ENCODE measurements at places on chromosomes 11 and 22.
A peak's percentile ranks its signal among the peaks of the same experiment; 100 is the strongest.

- DNase-seq = no peak
These were observed 17.8 kb downstream of the MYO18B start for GRCh38 chr22:25759825-25760231.

DNA sequence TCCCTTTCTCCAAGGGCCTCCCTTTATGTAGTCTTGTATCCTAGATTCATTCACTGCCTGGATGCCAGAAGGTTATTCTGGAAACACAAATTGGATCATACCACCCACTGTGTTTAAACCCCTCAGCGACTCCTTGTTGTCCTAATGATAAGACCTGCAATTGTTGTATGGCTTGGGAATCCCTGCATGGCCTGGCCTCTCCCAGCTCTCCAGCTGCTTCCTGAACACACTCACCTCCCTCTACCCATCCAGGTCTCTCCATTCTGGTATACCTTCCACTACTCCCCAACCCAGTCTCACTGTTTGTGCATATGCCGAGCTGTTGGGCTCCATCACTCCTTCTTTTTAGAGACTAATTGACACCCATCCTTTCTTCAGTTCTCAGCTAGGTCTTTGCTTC is 124.3 kb upstream of the ALX4 start:
- DNase-seq = no peak

DNA sequence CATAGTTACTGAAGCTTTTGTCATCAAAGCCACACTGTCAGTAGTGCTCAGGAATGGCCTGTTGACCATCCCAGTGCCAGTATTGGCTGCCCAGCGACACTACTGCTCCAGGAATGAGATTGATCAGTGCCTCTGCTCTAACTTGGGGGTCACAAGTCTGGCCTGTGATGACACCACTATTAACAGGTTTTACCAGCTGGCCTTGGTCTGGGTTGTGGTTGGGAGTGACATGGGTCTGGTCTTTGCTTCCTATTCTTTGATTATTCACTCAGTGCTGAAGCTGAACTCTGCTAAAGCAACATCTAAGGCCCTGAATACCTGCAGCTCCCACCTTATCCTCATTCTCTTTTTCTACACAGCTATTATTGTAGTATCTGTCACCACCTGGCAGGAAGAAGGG is 21.5 kb downstream of the OR56B4 start:
- no peak for DNase-seq

GRCh38 chr11:44766972-44767278 is 40.2 kb downstream of the TSPAN18 start:
- no peak for DNase-seq

GRCh38 chr11:47415949-47416472 is 7.6 kb downstream of the SLC39A13 start:
- DNase-seq = no peak

GRCh38 chr11:35629914-35630313 is 11.7 kb downstream of the FJX1 start:
- DNase-seq = no peak

- no peak for DNase-seq
These were observed 36.3 kb upstream of the CBX7 start for GRCh38 chr22:39188809-39189208.

- no peak for DNase-seq
These were observed 626.5 kb upstream of the CHORDC1 start for GRCh38 chr11:90849312-90849711.

- no peak for DNase-seq
These were observed 537.0 kb downstream of the BRD1 start for GRCh38 chr22:49290711-49291110.

- no peak for DNase-seq
These were observed 953 bp upstream of the PACS1 start for GRCh38 chr11:66068923-66069714.

- DNase-seq = no peak
These were observed 24.8 kb upstream of the ADORA2A start for GRCh38 chr22:24402460-24403192.

DNA sequence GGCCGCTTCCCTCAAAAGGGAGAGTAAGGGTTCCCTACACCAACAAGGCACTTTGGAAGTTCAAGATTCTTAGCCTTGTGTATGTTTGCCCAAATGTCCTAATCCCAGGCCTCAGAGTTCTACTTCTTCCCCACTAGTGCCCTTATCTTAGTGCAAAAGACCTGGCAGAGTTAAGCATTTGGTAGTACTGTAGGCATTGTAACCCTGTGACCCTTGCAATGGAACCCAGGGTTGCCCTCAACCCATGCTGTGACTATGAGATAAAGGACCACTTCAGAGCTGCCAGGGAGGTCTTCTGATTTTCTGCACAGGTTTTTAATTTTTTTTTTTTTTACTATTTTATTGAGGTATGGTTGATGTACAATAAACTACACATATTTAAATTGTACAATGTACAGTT is 65.1 kb downstream of the C11orf65 start:
- no peak for DNase-seq

- DNase-seq = no peak
These were observed 1.5 kb upstream of the SF3B2 start for GRCh38 chr11:66050581-66051231.

- no peak for DNase-seq
These were observed 20.1 kb upstream of the NNMT start for GRCh38 chr11:114276077-114276476.

- no peak for DNase-seq
These were observed 14.1 kb downstream of the CSDC2 start for GRCh38 chr22:41574847-41575381.

DNA sequence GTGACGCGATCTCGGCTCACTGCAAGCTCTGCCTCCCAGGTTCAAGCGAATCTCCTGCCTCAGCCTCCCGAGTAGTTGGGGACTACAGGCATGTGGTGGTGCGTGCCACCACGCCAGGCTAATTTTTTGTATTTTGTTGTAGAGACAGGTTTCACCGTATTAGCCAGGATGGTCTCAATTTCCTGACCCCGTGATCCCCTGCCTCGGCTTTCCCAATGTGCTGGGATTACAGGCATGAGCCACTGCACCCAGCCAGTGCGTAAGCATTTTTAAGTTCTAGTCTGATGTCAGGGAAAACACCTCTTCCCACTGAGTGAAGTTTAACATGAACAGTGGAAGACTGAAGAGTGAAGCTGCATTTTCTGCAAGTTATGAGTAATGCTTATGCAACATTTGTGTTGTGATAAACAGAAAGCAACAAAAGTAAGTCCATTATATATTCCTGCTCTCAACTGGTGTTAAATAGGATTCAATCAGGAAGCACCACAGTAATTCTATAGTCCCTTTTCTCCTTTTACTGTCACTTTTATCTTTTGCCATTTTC is 1219.8 kb upstream of the RAG2 start:
- DNase-seq = no peak

DNA sequence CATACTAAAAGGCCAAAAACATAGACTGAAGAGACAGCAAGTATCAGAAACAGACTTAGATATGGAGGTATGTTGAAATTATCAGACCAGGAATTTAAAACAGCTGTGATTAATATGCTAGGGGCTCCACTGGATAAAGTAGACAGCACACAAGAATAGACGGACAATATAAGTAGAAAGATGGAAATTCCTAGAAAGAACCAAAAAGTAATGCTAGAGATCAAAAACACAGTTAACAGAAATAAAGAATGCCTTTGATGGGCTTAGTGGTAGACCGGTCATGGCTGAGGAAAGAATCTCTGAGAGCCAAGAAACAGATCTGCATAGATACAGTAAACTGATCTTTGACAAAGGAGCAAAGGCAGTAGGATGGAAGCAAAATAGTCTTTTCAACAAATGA is 250.2 kb downstream of the SWAP70 start:
- DNase-seq = no peak

DNA sequence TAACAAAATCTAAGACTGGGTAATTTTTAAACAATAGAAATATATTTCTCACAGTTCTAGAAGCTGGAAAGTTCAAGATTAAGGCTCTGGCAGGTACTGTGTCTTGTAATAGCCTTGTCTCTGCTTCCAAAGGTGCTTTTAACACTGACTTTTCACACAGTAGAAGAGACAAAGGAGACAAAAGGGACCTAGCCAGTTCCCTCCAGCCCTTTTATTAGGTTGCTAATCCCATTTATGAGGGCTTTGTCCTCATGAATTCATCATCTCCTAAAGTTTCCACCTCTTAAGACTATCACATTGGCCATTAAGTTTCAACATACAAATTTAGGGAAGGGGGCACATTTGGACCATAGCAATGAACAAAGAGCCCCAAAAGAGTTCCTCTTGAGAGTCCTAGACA is 40.7 kb downstream of the FAM181B start:
- no peak for DNase-seq

DNA sequence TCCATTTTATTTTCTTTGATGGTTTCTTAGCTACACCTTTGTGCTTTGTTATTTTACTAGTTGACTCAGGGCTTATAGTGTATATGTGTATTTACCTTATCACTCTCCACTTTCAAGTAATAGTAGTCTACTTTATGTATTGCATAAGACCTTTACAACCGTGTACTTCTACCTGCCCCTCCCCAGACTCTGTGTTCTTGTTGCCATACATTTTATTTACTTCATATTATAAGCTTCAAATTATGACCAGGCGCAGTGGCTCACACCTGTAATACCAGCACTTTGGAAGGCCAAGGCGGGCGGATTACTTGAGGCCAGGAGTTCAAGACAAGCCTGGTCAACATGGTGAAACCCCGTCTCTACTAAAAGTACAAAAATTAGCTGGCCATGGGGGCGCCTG is 28.2 kb upstream of the CTSD start:
- DNase-seq = no peak

GRCh38 chr11:36306888-36307287 is 10.8 kb downstream of the PRR5L start:
- DNase-seq = peak; percentile 25

GRCh38 chr11:111209543-111210355 is 35.8 kb upstream of the POU2AF2 start:
- no peak for DNase-seq

- no peak for DNase-seq
These were observed 71.4 kb downstream of the SLC1A2 start for GRCh38 chr11:35347921-35348331.

- peak; percentile 11 for DNase-seq
These were observed 84.7 kb downstream of the TTC28 start for GRCh38 chr22:28594797-28595462.

DNA sequence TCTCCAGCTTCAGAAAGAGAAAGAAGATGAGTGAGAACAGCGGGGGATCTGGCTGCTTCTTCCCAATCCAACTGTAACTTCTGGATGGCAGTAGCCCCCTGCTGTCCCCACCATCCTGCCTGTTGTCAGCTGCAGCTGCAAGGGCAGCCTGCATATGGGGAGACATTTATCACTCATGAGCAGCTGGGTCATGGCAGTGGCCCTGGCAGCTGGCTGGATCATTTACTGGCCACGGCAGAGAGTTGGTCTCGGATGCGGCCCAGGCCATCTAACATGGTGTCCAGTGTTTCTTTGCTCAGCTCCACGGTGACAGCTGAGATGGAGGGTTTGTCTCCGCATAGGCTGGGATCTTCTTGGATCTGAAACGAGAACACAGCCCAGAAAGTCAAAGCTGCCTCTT is 14.8 kb downstream of the COMMD9 start:
- no peak for DNase-seq

DNA sequence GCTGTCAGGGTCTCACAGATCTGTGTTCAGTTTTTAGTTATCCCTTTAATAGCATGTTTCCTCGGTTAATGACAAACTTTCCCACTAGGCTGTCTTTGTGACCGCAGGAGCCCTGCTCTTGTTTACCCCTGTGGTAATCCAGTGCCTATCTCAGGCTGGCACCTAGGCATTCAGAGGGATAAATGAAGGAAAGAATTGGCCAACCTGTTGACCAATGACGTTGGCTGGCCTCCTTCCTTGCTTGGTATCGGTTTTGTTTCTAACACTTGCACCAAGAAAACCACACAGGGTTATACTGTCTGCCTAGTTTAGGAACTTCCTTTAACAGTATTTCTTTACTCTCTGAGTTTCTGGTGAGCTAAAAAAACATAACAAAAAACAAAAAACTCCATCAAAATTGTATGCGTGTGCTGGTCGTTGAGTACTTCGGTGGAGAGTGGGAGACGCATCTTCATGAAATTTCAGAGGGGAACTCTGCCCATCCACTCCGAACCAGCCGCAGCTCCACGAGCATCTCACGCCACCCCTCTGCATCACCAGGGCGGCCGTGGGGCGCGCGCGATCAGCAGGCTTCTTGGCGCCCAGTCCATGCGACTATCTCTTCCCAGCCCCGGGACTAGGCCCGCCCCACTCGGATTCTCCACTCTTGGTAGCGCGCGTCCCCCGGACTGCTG is 563 bp upstream of the ENDOD1 start:
- no peak for DNase-seq

DNA sequence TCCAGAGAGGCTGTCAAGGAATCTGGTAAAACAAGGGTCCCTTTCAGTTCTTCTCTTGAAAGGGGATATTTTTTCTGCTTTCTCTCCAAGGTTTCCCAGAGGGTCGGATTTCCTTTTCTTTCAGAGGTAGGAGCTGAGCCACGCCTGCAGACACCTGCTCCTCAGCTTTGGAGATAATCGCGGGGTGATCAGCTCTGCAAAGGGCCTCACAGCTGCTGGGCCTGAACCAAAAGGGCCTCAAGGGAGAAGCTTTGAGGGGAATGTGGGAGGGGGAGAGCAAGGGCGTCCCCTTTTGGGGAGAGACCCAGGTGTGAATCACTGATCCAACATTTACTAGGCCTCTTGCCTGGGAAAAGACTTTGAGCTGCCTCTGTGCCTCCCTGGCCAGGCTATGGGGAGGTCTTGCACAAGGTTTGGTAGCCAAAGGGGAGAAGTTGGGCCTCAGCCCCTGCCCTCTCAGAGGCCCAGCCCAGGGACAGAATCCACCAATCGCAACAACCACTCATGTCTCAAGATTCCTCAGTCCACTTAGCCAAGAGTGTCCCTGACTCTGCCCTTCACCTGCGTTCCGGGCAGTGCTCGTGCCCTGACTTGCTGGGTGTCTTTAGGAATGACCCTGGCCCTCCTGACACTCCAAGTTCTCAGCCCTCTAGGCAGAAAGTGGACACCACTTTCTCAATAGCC is 14.0 kb upstream of the TP53I11 start:
- DNase-seq = no peak

- DNase-seq = no peak
These were observed 39.3 kb upstream of the PTPRJ start for GRCh38 chr11:47940904-47941649.

DNA sequence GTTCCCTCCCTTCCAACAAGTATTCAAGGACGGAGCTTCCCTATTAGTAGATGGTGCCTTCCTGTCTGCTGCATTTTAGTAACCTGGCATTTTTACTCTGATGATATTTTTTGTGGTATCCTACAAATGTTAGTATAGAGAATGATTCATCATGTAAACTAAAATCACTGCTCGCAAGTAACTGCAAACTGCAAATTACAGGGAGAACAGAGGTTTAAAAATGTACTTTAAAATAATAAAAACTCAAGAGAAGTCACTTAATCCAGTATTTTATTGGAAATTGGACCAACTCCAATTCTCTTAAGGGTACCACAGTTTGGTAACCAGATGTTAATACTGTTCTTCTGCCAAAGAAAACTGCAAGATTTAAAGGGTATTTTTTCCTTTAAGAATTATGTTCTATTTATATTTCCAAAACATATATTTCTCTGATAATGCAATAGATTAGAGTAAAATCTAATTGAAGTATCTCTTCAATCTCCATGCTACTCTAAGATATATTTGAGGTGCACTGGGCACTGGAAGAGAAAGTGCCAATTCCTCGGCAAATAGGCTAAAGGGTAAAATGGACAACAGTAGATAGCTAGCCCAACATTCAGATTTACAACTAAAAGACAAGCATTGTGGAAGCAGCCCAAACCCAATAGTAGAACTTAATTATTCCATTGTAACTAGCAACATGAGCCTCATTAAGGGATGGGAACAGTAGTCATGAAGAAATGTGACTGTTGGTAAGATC is 298.0 kb downstream of the TTC28 start:
- no peak for DNase-seq
